ENCODE measurements at places on chromosomes 7 and 10.

GRCh38 chr10:27742195-27743011 is 3.2 kb downstream of the MKX start:
- DNase-seq: peak; percentile 35

DNA sequence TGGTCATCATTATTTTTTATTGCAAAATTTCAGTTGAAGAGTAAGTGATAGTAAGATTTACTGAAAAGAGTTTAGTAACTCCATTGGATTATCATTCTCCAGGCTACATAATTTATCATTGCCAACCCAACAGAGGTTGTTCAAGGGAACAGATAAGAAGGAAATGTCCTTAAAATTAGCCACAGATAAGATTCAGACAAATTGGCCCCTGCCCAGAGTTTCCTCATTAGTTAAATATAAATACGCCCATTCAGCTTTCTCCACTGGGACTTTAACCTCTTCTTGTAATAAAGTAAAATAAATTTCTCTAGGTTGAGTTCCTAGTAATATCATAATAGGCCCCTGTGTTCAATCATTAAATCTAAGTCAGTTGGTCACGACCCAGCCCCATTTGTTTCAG is 27.7 kb upstream of the PHYHIPL start:
- DNase-seq: no peak

DNA sequence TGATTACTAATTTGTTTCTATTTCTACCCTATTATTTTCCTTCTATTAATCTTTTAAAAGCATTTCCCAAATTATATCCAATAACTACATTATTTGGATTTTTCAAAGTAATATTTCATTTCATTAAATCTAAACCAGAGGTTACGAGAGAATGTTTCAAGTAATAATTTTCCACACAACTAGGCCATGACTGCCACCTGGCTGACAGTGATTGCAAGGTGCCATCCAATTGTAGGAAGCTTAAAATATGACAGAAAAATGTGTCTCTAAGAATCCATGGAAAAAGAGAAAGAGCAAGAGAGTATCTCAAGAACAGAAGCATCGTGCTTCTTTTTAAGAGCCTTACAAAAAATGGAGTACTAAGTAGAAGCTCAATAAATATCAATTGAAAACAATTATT is 48.7 kb downstream of the TPK1 start:
- no peak for DNase-seq

- no peak for DNase-seq
Measured at GRCh38 chr7:1812509-1813393, 142.7 kb downstream of the ELFN1 start.

GRCh38 chr7:693280-693679 is 33.2 kb upstream of the DNAAF5 start:
- no peak for DNase-seq

DNA sequence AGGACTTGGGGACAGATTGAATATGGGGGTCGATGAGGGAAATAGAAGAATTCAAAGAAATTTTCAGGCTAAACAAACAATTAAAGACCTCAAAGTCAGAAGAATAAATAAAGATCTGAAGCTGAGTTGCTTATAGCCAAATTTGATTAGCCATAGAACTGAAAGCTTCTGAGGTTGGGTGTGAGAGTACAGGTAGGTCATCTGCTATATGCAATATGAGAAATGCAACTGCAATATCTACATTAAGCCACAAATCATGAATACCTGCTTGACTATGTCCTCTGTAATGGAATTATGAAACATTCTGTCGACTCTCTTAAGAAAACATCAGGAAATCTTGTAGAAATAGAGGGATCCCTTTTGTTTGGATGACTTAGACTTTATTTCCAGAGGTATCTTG is 192.1 kb upstream of the PCDH15 start:
- DNase-seq: no peak

DNA sequence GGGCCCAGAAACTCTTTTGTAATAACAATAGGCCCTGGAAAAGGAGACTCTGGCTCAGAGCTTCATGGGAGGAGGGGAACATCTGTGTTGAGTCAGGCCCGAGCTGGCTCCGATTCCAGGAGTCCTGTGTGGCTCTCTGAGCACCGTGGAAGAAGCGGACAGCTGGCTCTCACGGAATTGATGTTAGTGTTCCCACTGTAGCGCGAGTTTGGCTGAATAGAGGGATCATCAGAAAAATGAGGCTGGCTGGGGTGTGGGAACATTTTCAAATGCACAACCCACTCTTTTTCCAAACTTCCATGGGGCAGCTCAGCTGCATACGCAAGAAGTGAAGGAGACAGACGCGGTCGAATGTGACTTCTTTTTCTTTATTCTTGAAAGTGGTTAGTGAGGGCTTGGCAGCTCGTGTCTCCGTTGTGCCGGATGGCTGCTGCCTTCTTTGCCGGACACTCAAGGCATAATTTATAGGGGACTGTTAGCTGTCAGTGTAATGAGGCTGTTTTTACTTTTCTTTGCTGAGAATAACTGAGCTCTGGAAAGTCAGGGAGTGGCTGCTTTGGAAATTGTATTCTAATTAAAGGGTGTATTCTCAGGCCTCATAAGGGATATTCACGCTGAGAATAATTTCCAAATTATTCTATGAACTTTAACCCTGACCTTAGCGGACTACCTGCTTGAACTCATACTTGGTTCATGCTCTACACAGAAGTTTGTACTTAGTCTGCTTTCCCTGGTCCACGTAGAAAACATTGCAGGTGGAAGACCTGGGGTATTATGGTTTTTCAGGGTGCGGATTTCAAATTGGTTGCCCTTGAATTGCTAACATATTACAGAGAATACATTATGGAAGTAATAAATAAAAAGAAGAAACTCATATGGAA is 23.1 kb downstream of the MDFIC start:
- DNase-seq: no peak

GRCh38 chr10:5576780-5577624 is 52.2 kb downstream of the CALML3 start:
- DNase-seq: no peak

DNA sequence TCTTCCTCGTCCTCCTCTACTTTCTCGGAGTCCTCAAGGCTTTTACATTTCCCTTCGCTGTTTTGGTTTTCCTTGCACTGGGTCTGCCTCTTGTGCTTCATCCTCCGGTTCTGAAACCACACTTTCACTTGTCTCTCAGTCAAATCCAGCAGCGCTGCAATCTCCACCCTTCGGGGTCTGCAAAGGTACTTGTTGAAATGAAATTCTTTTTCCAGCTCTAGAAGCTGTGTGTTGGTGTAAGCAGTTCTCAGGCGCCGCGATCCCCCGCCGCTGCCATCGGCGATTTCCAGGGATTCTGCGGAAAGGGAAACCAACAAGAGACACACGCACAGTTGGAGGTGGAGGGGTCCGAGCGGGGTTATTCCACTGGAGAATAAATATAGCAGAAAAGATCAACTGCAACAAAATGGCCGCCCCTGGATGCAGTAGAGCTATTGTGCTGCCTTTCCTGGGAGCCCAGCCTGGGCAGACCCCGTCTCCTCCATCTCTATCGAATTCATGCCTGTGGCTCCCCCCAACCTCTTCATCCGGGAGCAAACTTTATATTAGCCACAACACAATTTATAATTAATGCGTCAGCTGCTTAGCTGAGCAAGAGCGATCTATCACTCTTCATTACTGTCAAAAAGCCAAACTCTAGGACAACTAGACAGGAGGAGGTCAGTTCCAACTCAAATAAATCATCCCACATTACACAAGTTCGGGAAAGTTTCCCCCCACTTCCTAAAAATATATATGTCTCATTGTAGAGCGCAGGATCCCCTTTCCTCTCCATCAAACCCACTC is 1.1 kb downstream of the HOXA2 start:
- no peak for DNase-seq

DNA sequence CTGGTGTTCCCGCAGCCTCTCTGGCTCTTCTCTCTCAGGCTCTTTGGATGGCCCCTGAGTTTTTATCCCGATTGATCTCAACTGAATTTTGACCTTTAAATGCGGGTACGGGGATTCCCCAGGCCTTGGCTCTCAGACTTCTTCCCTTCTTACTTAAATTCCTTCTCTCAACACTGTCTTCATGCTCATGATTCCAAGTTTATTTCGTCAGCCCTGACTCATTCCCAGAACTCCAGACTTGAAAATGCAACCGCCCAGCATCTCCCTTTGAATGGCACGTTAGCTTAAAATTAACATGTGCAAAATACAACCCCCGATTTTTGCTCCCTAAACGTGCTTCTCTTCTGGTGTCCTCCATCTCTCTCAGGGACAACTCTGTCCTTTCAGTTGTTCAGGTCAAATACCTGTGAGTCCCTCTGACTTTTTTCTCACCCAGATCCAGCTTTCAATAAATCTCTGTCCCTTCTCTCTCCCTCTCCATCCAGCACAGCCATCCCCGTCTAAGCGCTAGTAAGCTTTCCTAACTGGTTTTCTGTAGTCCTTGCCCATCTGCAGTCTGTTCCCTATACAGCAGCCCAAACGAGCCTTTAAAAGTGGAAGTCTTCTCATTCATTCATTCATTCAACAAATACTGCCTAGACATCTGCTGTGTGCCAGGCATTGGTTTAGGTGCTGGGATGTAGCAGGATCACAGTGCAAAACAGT is 7.1 kb downstream of the HECW1 start:
- no peak for DNase-seq

Measured in activated naive CD4-positive, alpha-beta T cell (primary cell).